T-helper 2 cell treated with Interferon-gamma antibody and Interleukin-4, amounts not matched to agents 5 μg/mL and 100 μg/mL, for 36 hours (primary cell): ENCODE measurements at places on chromosomes 2 and 18.

DNA sequence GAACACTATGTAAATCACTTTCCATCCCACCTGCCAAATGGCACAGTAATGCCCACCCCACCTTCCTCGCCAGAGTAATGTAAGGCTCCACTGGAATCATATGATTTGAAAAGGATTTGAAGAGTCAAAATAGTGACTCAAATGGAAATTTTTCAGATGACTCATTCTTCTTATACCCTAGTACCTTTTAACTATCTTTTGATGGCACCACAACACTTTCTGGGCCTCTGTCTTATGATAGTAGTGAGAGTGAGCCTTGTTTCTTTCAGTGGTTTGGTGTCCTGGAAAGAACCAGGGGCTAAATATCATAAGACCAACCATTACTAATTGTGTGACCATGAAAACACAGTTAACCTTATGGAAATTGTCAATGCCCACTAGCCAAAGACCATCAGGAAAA, 235.4 kb upstream of the SLC14A2 start:
- no peak for DNase-seq

- no peak for DNase-seq
Observed at GRCh38 chr18:67108894-67109293, 407.6 kb downstream of the DSEL start.

GRCh38 chr2:171957061-171957460, 34.8 kb downstream of the HAT1 start:
- no peak for DNase-seq

DNA sequence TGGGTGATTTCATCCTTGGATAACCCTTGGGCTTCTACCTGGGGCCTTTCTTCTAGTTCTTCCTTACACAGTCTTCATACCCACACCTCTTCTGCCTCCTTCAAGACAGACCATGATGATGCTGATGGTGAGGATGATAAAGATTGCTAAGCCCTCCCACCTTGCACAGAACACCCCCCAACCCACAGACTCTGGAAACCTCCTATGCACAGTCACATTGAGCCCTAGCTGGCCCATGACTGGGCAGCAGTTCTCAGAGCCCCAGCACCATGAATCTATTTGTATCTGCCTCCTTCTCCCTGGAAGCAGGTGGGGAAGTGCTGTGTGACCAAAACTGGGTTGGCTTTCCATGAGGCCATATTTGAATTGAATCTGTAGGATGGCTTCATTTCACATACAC, 99.8 kb downstream of the EN1 start:
- no peak for DNase-seq

DNA sequence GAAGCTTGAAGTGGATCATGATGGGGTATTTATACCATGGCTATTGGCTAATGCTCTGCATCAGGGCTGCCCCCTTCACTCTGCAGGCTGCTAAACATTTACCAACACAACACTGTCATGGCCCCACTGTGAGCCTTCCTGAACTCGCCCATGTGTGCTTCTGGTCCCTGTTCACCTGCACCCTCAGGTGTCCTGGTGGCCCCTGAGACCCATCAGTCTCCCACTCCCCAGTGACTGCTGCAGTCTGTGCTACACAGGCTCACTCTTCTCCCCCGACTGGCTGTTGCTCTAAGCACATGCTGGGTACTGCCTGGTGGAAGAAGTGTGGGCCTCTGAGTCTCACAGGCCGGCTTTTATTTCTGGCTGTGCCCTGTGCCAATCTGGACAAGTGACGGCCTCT, 183.0 kb upstream of the HS6ST1 start:
- DNase-seq: no peak

DNA sequence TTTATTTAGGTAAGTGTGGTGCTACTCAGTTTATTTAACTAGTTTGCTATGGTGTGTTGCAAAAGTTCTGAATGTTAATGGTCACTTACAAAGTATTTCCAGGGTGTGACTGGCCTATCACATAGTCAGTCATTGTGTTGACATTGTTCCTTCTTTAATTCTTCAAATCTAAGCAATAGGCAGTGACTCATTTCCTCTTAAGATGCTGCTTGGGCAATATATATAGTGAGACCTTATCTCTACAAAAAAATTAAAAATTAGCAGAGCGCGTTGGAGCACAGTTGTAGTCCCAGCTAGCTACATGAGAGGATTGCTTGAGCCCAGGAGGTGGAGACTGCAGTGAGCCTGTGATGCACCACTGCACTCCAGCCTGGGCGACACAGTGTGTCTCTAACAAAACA, 5.8 kb upstream of the CCDC88A start:
- DNase-seq: no peak

GRCh38 chr2:99485411-99485810, 4.4 kb downstream of the REV1 start:
- no peak for DNase-seq

- DNase-seq: no peak
Observed at GRCh38 chr2:25308599-25308998, 33.1 kb downstream of the DNMT3A start.

DNA sequence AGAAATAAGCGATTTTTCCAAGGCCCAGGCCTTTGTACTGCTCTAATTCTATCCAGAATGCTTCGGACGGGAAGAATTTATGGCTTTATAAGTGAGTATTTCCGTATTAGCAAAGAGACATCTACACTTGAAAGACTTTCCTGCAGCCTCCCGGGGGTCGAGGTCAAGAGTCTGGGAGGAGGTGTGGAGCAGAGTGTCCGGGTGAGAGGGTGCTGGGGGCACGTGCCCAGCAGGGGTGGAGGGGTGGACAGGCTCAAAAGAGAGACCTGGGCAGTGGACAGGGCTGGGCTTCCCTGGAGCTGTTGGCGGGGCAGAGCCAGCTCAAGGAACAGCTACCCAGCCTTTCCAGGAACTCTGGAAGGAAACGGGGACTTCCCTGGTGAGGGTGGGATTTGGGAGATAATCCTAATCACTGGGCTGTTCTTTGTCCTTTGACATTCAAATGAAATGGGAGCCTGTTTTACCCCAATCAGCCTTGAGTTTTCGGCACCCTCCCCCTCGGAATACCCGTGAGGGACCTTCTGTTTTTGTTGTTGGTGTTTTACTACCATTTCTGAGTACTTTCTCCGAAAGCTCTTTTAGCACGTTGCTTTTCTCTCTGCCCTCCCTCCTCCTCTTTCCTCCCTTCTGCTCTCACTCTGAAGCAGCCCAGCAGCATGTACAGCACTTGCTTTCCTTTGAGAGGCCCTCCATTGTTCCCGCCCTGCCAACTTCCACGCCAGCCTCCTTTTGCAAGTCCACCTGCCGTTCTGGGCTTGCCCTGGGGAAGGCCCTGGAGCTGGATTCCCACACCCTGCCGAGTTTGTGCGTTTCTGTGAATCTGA, 164.7 kb downstream of the AGAP1 start:
- no peak for DNase-seq

DNA sequence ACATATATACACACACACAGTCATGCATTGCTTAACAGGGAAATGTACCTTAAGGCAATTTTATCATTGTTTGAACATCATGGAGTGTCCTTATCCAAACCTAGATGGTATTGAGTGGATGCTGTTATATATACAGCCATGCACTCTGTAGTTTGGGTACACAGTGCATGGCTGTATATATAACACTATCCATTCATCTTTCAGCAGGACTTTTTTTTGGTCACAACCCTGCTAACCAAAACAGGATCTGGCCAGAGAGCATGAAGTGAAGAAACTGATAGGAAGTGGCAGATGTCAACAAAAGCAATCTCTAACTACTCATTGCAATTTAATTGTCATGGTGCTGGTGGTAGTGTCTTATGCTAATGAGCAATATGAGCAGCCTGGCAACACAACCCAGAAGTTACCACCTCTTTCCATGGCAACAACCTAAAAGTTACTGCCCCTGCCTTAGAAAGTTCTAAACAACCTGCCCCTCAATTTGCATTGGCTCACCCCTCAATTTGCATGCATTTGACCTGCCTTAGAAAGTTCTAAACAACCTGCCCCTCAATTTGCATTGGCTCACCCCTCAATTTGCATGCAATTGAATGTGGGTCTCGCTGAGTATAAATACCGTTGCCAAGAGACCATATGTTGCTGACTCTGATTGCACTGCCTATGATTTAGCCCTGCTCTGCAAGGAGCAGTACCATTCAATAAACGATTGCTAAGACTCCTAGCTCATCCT, 434.9 kb downstream of the DSEL start:
- no peak for DNase-seq

- DNase-seq: no peak
Observed at GRCh38 chr18:986552-986951, 81.9 kb downstream of the ADCYAP1 start.

- DNase-seq: no peak
Observed at GRCh38 chr2:195022508-195022830, 634.6 kb upstream of the SLC39A10 start.

GRCh38 chr2:134660626-134661402, 58.0 kb downstream of the TMEM163 start:
- DNase-seq: no peak

- no peak for DNase-seq
Observed at GRCh38 chr18:47036298-47036874, 965 bp upstream of the ELOA2 start.

- DNase-seq: no peak
Observed at GRCh38 chr2:179251870-179252269, 12.8 kb downstream of the SESTD1 start.

DNA sequence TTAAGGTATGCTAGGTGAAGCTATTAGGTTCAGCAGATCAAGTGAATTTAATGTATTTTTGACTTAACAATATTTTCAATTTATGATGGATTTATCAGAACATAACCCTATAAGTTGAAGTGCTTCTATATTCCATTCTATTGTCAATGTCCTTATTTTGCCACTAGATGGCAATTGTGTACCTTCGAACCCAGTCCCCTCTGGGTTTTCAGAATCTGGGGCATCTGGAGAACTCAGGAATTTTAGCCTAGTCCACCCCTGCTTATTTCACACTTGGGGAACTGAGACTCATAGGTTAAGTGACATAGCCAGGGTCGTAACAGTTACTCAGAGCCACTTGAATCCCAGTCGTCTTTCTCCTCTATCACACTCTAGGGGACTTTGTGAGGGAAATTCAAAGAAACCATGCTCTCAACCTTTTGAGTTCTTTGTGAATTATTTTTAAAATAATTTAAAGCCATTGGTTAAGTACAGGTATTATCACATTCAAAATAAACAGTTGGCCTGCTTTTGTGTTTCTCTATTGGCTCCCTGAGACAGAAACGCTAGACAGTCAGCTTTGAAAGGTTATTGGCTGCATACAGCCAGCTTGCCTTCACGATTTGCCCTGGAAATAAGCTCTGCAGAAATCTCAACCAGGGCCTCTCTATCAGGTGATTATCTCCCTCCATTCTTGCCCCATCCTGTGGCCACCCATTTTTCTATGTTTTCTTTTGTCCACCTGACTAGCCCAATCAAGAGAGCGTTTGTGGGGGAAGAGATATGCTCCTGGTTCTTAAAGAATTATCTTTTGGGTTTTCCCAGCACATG, 145.0 kb downstream of the TTC27 start:
- no peak for DNase-seq

DNA sequence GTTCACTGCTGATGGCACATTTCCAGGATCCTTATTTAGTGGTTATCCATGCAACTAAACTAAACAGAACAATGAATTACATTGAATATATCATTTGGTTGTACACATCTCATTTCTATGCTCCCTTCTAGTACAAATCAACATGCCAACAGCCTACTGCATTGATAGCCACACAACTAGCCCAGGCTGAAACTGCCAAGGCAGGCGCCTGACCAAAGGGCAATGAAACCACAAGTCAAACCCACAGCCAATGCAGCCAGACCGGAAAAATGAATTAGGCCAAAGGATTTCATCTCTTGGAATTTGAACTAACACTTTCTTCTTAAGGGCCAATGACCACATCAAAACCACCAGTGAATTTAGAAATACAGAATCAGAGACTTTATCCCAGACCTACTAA, 196.4 kb downstream of the NOL4 start:
- DNase-seq: no peak

DNA sequence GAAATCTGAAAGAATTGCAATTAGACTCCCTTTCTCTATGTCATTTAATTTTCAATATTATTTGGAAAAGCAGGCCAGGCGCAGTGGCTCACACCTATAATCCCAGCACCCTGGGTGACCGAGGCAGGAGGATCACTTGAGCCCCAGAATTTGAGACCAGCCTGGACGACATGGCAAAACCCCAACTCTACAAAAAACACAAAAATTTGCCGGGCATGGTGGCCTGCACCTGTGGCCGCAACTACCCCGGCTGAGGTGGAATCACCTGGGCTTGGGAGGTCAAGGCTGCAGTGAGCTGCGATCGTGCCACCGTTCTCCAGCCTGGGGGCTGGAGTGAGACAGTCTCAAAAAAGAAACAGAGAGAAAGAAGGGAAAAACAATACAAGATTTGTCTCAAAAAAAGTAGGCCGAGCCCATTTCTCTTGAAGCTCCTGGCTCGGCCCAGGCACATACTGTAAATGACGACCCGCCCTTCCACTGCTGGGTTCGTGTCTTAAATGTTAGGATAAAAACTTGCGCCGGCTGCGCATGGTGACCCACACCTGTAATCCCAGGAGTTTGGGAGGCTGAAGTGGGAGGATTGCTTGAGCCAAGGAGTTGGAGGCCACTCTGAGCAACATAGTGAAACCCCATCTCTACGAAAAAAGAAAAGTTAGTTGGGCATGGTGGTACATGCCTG, 31.1 kb upstream of the GPC1 start:
- DNase-seq: no peak

- DNase-seq: no peak
Observed at GRCh38 chr2:131092458-131093005, 728 bp downstream of the FAM168B start.

DNA sequence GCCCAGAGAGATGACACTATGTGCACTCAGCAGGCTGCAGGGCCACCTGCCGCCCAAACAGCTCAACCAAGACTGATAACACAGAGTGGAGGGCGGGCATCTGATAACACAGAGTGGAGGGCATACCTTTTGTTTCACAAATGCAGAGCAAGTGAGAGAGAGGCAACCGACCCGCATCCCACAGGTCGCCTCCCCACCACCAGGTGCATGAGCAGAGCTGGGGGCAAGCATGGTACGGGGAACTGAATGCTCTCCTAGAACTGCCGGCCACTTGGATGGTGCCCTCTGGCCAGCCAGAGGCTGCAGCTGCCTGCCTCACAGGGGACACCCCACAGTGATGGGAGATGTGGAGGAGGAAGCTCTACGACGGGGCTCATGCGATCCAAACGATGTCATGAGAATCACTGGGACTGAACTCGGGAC, 49.5 kb downstream of the ANO7 start:
- DNase-seq: no peak
